ENCODE measurements at places on chromosomes 2 and 18.

DNA sequence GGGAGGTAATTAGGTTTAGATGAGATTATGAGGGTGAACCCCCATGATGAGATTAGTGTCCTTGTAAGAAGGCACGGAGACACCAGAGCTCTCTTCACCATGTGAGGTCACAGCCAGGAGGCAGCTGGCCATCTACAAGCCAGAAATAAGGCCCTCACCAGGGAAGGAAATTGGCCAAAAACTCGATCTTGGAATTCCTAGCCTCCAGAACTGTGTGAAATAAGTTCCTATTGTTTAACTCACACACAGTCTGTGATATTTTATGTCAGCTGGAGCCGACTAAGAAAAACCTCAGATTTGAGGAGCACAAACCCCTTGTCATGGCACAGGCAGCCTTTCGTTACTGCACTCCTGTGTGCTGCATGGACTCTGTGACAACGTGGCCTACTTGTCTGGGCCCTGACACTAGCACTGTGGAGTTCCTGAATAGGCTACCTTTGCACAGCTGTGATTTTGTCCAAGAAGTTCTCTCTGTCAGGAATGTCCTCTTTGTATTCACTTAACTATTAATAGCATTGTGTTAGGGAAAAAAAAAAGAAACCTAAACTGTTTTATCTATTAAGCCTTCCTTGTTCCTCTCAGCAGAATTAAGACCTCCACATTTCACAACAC lies 319.8 kb downstream of the TDRD15 start:
- DNase-seq, result no peak

GRCh38 chr2:99700482-99701398 lies 210.9 kb upstream of the REV1 start:
- no peak for DNase-seq

GRCh38 chr2:64846177-64846576 lies 143.0 kb upstream of the SLC1A4 start:
- no peak for DNase-seq

GRCh38 chr2:231191896-231192872 lies 6.2 kb upstream of the ARMC9 start:
- no peak for DNase-seq

DNA sequence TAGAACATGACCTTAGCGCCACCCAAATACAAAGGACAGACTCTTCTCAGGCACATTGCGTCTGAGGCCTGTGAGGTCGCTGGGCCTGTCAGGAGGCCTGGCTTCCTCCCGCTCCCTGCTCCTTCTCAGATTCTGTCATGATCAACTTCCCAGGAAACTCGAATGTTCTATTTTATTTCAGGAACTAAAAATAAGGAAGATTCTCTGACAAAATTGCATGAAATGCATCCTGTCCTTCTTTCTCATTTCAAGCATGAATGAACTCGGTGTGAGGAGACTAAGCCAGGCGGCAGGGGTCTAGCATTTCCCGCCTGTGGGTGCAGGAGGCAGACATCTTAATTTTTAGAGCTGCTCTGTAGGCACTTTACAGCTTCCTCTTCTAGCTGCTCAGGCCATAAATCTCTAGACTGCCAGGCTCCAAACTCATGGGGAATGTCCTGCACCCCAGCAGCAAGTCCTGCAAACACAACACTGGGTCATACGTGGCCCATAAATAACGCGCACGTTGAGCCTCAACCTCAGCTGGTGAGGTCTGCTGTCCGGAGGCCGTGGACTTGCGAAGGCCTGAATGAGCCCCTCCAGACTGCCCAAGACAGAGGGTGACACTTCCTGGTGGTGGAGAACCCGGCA lies 109.7 kb upstream of the ZNF236 start:
- DNase-seq, result no peak

DNA sequence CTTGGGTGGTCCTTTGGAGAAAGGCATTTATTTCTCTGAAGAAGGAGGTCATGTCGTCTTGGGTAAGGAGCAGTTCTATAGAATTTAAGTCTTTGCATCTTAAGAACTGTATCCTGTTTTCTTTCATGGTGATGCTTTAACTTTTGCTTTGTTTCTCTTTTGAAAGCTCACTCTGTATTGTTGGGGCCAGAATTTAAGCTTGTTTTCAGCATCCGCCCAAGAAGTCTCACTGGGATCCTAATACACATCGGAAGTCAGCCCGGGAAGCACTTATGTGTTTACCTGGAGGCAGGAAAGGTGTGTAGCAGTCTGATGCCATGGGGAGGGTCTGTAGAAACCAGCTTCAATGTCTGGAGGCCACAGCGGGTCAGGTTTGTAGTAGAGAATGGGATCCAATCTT lies 64.7 kb upstream of the TTC39C start:
- no peak for DNase-seq

DNA sequence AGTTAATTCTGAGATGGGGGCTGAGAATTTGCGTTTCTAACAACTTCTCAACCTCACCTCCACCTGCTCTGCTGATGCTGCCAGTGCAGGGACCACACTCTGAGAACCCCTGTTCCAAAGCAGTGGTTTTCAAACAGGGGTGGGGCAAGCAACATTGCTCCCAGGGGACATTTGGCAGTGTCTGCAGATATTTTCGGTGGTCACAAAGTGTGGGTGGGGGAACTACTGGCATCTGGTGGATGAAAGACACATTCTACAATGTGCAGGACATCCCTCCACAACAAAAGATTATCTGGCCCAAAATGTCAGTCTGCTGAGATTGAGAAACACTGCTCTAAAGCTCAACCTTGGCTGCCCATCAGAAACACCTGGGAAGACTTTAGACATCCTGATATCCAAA lies 188.7 kb upstream of the SATB2 start:
- no peak for DNase-seq

- DNase-seq, result no peak
These were observed 463.2 kb downstream of the CDH2 start for GRCh38 chr18:27713738-27714095.

- no peak for DNase-seq
These were observed 62.7 kb upstream of the MAPRE2 start for GRCh38 chr18:34978533-34978893.

DNA sequence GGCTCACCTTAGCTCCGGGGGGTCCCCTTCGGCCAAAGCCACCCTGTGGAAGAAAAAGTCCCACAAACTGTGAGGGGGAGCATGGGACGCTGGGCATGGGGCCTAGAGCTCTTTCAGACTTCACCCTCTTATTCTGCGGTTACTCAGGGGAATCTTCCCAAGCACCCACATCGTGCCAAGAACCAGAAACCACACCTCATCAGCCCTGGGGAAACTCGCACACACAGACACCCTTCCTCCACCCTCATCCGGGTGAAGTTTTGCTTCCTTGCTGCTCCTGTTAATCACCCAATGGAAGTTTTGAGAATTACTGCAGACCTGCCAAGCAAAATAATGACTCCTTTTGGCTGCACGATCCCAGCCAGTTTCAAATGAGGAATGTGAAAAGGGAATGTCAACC lies 59.1 kb downstream of the COL6A3 start:
- no peak for DNase-seq

All from activated T-helper 1 cell treated with anti-CD3 and anti-CD28 coated beads, Interleukin-2, amount 50 U/mL, for 16 hours (primary cell).